HTR-8/SVneo (cell line): ENCODE measurements at places on chromosomes 5 and 9.

- DNase-seq = no peak
Measured at GRCh38 chr5:112232667-112233066, 186.4 kb downstream of the EPB41L4A start.

GRCh38 chr5:40481241-40481640, 198.5 kb upstream of the PTGER4 start:
- no peak for DNase-seq

DNA sequence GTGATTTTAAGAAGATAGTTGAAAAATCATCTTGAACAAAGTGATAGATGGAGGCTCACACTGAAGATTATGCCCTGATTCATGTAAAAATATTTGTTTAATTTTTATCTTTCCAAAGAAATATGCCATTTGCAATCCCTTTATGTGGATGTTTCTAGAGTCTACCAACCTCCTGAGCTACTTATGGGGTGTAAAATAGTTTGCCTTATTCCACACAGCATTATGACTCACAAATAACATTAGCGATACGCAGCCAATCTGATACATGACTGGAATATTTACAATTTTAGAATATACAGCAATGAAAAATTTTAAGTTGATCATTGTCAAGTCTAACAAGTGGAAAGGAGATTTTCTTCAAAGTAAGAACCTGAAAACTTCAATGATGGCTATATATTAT, 327.5 kb downstream of the EDIL3 start:
- no peak for DNase-seq

- DNase-seq = peak; percentile 88
Measured at GRCh38 chr9:127980706-127981558, at the start of gene EEIG1. Gene EEIG1 (minus strand): TSS chr9:127980989. CDS start chr9:127980137, 852 bp downstream.

- no peak for DNase-seq
Measured at GRCh38 chr9:91943478-91944470, 6.3 kb downstream of the ROR2 start.

DNA sequence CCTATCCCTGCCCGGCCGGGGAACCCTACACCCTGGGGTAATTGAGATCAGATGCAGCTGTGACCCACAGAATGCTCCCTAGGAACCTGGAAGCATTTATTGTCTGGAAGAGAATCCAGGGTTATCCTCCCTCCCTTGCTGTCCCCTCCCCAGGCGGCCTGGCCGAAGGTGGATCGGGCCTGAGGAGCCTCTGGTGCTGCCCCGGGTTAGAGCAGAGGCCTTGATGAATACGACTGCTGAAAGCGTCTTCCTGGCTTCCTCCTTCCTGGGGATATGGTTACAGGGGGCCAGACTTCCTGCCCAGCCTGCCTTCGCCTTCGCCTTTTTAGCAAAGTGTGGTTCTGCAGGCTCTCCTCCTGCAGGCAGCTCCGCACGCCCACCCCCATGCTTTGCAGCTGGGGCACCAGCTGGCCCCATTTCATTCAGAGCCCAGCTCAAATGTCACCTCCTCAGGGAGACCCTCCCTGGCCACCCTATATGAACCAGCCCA, 22.5 kb upstream of the PTGS1 start:
- no peak for DNase-seq

- no peak for DNase-seq
Measured at GRCh38 chr9:133004091-133004998, 25.9 kb downstream of the GFI1B start.

GRCh38 chr5:1804001-1804690, 2.9 kb downstream of the NDUFS6 start:
- DNase-seq = no peak

DNA sequence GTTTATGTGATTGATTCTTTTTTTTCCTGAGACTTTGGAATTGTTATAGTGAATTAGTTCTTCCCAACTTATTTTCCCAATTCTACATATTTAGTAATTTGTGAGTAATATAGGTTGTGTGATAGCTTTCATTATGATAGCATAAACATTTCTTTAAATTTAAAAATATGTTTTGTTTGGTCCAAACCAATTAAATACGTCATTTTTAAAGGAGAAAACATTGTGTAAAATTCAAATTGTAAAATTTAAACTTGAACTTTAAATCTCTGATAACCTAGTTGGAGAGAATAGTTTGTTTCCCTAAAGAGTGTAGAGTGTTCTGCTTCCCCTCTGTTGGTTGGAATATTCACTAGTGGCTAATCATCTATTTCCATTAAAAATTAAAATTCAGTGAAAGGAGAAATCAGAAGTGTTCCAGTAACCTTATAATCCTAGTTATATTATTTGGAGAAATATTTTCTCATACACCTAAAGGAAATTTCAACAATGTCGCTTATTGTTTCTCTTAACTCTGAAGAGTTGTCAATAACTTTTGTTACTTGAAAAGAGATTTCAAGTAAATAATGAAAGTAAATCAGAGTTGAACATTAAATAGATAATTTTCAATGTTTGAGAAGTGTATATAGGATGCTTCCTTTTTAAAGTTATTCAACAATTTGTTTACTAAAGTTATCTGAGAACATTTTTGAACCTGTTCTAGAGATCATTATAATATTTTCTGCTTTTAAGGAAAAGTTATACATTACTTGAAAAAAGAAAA, 2.9 kb downstream of the NIPBL start:
- DNase-seq = no peak

DNA sequence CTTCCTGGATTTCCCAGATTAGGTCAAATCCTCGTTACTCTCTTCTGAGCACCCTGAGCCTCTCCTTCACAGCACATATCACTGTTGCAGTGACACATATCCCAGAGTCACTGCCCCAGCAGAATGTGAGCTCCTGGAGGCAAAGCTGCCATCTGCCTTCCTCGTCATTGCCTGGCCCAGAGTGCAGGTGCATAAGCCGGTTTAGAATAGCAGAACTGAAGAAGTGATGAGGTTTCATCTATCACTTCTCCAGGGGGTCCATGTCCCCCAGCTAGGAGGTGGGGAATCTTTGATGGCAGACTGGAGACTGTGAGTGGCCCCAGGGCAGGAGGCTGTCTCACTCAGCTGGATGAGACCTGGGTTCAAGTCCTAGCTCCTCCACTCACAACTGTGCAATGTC, 25.8 kb downstream of the NIPAL4 start:
- no peak for DNase-seq

GRCh38 chr9:113989017-113989713, 88.9 kb downstream of the AMBP start:
- DNase-seq = no peak

GRCh38 chr5:152547202-152547601, 142.1 kb upstream of the NMUR2 start:
- DNase-seq = no peak
